ENCODE measurements at places on chromosomes 4 and X. TPM values are rescaled to one million over a fixed set of nuclear protein-coding genes. Genes with fewer than 3 reads are reported as not detected.
A peak's percentile ranks its signal among the peaks of the same experiment; 100 is the strongest.

Gene MRPL1
- 29.8 TPM for total RNA-seq

DNA sequence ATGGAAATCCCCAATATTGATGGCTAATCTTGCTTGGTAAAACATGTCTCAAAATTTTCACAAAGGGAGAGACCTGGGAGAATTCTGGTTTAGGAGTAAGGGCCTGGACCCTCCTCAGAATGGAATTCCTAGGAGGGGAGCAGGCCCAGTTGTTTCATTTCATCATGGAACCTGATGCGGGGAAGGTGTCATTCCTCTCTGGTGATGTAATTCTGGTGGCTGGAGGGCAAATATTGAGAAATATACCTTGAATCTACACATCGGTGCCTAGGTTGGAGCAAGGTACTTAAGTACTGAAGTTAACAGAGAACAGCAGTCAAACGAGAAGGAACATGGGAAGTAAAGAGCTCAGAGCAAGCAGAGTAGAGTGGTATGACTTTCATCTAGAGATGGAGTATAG is 23.2 kb upstream of the CCSER1 start:
- no peak for DNase-seq

DNA sequence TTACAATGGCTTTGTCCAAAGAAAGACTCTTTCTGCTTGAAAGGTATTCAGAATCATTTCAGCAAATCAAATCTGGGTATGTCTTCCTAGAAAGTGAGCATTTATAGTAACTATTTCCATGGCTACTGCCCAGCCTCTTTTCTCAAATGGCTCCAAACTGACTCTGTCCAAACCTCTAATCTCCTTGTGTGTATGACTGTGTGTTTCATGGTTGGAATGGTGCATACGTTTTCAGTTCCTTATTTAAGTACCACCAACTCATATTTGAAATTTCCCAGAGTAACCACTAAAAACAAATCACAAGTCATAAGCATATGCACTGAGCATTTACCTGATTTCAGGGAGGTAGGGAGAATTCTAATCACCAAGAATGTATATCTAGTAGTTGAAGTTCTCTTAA is 106.0 kb downstream of the TMEM144 start:
- no peak for DNase-seq

Gene EREG
- total RNA-seq = 0.44 TPM

DNA sequence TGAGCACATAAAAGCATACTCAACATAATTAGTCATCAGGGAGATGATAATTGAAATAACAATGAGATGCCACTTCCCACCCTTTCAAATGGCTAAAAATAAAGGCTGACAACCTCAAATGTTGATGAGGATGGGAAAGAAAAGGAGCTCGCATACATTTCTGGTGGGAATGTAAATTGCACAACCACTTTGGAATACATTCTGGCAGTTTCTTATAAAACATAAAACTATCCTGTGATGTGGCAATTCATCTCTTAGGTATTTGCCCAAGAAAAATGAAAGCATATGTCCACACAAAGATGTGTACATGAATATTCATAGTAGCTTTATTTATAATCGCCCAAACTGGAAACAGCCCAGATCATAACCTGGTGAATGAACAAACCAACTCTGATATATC is 687 bp upstream of the ZNF275 start:
- DNase-seq = no peak

DNA sequence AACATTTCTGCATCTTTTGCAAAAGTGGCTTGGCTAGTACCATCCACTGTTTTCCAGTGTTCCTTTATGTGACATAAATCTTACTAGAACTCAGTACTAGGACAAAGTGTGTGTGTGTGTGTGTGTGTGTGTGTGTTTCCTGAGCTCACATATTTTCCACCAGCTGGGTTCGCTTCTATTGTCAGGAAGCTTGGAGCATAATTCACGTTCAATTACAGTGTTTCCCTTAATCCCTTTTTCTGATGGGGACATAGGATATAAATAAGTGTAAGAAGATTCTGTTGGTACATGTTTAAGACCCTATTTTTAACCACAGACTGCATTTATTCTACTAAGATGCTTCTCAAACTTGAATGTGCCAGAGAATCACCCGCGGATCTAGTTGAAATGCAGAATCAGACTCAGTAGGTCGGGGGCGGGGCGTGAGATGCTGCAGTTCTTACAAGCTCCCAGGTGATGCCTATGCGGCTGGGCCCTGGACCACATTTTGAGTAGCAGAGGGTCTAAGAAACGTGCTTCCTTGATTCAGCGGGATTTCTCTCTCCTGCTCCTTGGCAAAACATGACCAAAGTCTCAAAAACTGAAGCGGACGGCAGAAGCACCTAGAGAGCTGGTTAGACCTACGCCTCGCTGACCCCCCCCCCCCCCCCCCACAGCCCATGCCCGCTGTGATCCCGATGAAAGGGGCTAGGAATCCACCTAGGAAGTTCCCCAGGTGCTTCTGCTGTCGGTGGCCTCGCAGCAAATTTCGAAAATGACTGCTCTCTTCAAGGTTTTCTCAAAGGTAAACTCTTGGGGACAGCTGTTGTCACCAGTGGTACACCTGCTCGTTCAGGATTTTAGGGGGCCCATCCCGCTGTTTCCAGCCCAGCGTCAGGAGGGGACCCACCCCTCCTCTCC is 797 bp downstream of the CD99L2 start:
- DNase-seq = peak; percentile 75

GRCh38 chr4:110527156-110527555 is 51.2 kb downstream of the ENPEP start:
- DNase-seq = no peak

GRCh38 chr4:186205156-186205555 is 13.8 kb downstream of the CYP4V2 start:
- DNase-seq = peak; percentile 28

DNA sequence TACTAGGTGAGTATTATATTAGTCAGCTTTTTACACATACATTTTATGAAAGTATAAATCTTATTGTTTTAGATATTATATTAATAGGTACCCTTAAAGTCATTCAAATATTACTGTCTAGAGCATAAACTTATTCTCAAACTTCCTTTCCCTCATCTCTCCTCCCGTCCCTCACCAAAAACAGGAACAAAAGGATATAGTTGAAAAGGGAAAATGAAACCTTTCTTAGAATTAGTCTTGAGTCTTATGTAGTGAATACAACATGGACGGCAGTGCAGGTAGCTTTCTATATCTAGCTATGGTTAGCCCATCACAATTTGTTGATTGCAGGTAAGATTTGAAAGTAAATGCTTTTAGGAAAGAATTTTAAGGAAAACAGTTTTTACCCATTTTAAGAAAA is 65.6 kb downstream of the RBPJ start:
- DNase-seq = no peak

- no peak for DNase-seq
Observed at GRCh38 chr4:21879187-21879586, 69.4 kb downstream of the KCNIP4 start.

DNA sequence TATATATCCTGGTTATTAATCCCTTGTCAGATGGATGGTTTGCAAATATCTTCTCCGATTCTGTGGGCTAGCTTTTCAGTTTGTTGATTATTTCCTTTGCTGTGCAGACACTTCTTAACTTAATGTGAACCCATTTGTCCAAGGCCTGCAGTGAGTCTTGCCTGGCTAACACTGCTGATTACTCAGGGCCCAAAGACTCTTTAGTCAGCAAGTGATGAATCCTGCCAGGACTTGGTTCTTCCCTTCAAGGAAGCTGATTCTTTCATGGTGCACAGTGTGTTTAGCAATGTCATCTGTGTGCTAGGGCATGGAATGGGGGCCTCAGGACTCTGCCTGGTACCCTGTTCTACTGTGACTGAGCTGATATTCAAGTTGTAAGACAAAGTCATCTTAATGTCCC is 81.8 kb upstream of the TEX13A start:
- no peak for DNase-seq

DNA sequence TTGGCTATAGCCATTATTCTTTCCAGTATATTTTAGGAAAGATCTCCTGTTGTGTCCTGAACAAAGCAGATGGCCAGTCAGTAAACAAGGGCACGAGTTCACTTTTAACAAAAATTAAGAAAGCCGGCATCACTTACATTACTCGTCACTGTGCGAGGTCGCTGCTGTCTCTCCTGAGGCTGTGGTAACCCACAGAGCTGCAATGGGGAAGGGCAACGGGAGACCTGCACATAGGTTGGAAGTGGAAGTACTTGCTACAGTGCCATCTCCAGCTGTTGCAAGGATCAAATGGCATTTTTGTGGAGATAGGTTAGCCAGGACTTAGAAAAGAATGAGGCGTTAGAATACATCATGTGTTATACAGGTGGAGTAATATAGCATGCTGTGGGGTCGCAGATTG is 132.2 kb downstream of the KLHL8 start:
- DNase-seq = no peak

DNA sequence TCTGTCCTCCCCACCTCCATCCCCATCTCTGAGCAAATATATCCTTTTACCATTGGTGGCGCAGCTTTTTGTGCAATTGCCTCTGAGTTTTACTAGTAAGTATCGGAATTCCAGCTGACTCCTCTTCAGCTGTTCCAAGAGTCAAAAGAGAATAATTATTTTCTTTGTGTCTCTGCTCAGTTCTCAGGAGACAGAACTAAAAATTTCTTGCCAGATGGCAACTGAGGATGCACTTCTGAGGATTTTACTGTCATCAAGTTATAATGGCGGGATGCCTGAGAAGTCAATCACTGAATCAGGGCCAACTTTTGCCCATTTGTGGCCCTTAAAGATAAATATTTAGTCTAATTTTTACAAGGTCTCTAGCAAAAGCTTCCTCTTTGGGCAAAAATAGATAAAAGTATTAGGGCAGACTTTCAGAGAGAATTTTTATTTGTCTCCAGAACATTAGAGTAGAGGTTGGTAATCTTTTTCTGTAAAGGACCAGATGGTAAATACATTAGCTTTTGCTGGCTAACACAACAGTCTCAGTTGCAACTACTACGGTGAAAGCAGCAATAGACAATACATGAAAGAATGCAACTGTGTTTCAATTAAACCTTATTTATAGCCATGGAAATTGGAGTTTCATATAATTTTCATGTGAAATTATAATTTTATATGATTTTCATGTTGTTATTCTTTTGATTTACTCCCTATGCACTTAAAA is 15.6 kb upstream of the ADGRA3 start:
- DNase-seq = no peak

Gene DUSP21
- not detected for total RNA-seq

DNA sequence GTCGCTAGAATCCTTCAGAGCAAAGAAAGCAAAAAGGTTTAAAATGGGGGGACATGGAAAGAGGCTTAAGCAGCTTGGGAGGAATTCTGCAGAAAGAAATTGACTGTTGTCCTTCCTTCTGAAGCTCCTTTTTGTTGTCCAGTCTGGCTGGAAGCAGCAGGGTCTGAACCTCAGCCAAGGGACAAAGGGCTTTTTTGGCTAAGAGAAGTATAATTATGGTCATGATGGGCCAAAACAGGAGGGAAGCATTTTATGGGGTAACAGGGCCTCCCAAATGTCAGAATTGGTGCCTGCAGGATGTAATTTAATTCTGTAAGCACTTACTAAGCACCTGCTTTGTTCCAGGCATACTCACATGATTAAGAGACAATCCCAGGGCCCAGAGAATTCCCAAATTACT is 74.2 kb upstream of the CPEB2 start:
- DNase-seq = no peak

GRCh38 chr4:78059524-78059889 is 2.4 kb downstream of the FRAS1 start:
- peak; percentile 83 for DNase-seq

Gene ETNPPL
- not detected for total RNA-seq

GRCh38 chr4:2672700-2673099 is 83.4 kb downstream of the TNIP2 start:
- no peak for DNase-seq

Gene FHDC1
- total RNA-seq = 5.9 TPM

- DNase-seq = no peak
Observed at GRCh38 chr4:20181926-20182325, 69.8 kb upstream of the SLIT2 start.

GRCh38 chr4:100848841-100849240 is 331.0 kb upstream of the EMCN start:
- no peak for DNase-seq

Gene SUPT20HL1
- total RNA-seq = not detected

DNA sequence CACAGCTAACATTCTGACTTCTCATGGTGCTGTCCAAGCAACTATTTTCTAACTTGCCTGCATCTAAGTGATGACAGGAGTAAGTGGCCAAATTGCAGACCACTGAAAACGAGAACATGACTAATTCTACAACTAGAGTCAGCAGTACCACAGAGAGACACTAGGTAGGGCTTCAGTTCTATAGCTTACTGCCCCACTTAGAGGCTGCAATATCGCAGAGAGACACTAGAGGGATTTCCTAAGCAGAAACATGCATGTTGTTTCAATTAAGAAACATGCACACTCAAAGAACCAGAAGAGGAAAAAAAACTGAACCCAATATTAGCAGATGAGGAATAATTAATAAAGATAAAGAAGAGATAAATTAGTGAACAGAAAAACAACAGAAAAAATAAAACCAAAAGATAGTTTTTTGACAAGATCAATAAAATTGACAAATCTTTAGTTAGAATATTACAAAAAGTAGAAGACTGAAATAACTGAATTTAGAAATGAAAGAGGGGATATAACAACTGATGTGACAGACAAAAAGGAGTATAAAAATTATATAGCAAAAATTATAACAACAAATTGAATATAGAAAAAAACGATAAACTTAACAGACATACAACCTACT is 100.8 kb downstream of the SPIN4 start:
- DNase-seq = peak; percentile 35

GRCh38 chr4:71713611-71714203 is 70.2 kb downstream of the GC start:
- no peak for DNase-seq

GRCh38 chr4:139184129-139184528 is 7.1 kb upstream of the ELF2 start:
- DNase-seq = no peak

- no peak for DNase-seq
Observed at GRCh38 chr4:100302061-100303026, 112.1 kb upstream of the DDIT4L start.

Gene NXT2
- total RNA-seq = 8.1 TPM

DNA sequence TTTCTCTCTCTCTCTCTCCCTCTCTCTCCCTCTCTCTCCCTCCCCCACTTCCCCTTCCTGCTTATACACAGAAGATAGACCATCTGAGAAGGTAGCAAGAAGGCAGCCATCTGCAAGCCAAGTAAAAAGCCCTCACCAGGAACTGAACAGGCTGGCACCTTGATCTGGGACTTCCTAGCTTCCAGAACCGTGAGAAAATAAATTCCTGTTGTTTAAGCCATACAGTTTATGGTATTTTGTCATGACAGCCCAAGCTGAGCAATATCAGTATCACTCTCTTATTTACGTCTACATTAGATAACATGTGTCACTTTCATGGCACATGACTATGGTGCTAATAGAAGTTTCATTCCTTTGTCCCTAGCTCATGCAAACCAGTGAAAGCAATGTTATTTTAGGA is 581.1 kb downstream of the INPP4B start:
- DNase-seq = no peak

Gene TMEM154
- 11.0 TPM for total RNA-seq
